ENCODE measurements at places on chromosomes 12 and 14.
A peak's percentile ranks its signal among the peaks of the same experiment; 100 is the strongest.

GRCh38 chr12:76266797-76267196 is 81.4 kb downstream of the BBS10 start:
- DNase-seq: peak; percentile 82

DNA sequence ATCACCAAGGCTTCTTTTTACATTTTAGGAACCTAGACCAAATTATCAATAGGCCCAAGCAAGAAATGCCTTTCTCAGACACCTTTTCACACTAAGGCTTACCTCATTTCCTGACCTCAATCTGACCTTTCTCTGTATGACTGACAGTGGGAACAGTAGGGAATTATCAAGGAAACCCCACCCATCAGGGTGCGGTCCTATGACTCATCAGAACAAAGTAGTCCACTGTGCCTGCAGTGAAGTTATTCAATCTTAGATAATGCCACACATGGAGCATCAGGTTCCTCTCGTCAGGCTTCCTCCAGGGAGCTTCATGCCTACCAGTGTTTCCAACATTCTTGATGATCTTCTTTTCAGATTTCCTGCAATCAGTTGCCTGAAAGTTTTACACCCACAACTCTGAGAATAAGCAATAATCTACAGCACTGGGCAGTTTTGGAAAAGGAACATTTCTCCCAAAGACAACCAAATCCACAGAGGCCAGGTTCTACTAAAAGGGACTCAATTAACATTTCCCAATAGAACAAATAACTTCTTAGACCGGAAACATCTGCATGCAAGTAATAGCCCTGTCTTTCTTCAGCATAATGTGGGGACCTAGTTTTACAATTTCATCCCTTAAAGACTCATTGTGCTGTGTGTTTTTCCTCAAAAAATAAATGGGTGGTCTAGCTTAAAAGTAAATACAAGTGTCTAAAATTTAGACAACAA is 35.9 kb upstream of the TMTC2 start:
- no peak for DNase-seq

DNA sequence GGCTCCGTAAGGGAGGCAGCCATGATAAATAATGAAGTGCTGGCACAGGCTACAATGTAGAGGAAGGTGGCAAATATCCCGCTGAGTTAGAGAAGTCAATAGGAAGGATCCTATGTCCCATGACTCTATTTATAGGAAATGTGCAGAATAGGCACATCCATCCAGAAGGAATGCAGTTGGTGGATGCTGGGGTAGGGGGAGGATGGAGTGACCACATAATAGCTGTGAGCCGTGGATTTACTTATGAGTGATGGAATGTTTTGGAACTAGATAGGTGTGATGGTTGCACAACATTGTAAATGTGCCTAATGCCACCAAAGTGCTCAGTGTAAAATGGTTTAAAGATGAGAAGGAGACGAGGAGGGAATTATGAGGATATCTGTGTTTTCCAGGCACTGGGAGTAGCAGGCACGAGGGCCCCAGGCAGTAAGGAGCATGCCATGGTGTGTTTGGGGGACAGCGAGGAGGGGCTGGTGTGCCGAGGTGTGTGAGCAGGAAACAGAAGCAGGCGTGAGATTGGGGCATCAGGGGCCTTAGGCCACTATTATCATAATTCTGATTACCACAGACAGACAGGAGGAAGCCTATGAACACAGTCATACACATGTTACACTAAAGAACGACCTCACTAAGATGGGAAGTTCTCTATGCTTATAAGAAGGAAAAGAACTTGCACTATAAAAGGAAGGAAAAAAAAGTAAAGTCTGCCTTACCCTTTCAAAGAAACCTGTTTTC is 837.3 kb upstream of the TMEM132C start:
- DNase-seq: no peak

- DNase-seq: no peak
Measured at GRCh38 chr12:6529291-6529737, 5.0 kb upstream of the GAPDH start.

DNA sequence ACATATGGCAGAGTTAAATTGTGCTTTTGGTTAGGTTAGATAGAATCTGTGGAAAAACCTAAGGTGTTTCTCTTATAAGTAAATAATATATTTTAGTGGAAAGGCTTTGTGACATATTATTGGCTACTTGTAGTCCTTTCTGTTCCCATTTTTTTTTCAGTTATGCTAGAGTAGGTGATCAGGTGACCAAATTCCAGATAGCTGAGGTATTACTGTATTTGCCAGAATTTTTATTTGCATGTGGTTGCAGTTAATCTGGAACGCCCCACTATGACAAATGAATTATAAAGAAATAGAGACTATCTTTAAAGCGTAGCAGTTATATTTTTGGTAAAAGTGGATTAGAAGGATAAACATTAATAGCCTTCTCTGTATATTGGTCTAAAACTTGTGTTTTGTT is 52.0 kb downstream of the ARHGAP5 start:
- DNase-seq: no peak

- peak; percentile 97 for DNase-seq
Measured at GRCh38 chr12:116599285-116600136, 40.3 kb downstream of the MAP1LC3B2 start.

- no peak for DNase-seq
Measured at GRCh38 chr14:59427653-59428580, 37.3 kb downstream of the GPR135 start.

- no peak for DNase-seq
Measured at GRCh38 chr12:106193394-106194215, 54.2 kb downstream of the CKAP4 start.

DNA sequence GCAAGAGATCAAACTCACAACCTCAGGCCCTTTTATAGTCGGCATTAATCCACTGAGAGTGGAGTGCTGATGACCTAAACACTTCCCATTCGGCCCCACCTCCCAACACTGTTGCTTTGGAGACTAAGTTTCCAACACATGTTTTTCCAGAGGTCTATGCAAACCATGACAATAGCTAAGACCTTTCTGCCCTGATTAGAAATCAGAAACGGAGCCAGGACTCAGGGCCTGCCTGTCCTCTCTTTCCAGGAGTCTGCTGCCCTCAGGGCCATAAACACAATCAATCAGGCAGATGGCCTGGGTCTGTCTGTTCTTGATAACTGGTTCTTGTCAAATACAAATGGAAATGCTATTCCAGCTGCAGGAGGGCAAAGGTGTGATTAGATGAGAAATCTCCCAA is 97.2 kb upstream of the PSMC1 start:
- DNase-seq: no peak

DNA sequence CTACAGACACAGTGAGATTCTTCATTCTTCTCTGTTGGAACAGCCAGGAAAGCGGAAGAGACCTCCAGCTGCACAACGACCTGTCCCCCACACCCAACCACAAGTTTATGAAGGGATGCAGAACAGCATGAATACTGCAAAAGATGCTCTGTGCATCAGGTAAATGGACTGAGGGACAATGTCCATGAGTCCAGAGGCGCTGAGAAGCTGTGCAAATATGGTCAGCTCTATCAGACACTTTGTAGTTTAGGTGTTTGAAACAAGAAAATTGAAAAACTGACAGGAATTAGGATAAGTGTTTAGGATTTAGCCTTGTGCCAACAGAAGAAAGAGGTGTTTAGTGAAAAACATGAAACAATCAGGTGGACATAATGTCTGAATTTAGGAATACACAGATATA is 33.1 kb upstream of the PZP start:
- DNase-seq: no peak

GRCh38 chr12:21677622-21678277 is 20.1 kb upstream of the LDHB start:
- DNase-seq: no peak

DNA sequence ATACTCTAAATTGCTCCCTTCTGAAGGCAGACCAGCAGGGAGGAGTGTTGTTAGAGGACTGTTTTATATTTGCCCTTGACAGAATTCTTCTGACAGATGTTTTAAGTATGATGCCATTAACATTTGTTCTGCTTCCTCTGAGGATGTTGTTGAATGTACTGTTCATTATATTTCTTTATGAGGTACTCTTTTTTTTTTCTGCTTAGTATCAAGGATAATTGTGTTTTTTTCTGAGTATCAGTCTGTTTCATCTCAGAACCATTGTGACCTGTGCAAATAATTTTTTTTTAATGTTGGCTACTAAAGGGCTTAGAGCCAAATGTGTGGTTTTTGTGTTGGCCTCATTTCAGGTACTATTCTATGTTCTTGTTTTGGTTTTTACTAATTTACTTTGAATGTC is 10.6 kb downstream of the METAP2 start:
- DNase-seq: no peak

DNA sequence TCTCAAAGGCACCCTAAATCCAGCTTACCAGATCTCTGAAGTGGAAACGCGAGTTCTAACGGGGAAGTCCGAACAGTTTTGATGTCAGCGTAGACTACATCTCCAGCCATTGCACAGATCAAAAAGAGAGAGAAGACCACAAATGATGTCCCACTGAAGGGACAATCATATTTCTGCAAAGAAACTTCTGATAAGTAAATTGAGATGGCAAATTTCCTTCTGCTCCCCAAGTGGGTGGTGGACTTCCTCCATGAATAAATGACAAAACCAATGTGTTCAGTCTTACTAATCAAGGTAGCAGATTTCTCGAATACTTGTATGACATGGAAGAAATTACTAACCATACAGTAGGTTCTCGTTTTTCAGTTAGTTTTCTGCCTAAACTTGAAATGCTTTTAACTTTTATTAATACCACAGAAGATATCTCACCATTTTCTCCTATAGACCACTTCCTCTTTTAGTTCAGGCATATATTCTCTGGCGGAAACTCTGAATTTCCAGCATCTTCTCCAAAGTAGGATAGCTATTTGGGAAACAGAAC is at the start of gene CLECL1:
TSS of gene CLECL1 (minus strand) at position 177 of the 541 bp plus-strand sequence.
- DNase-seq: no peak

All from lower leg skin (tissue), 4 donors.